ENCODE measurements at places on chromosomes 4 and X. TPM values are rescaled to one million over a fixed set of nuclear protein-coding genes. Genes with fewer than 3 reads are reported as not detected.

Gene YY2
- polyA plus RNA-seq = 1.7 TPM

Gene AKAP14
- polyA plus RNA-seq = not detected

Gene TLR10
- polyA plus RNA-seq = 0.03 TPM

Gene DDIT4L
- polyA plus RNA-seq = not detected

Gene CDKL5
- 0.08 TPM for polyA plus RNA-seq

Gene FRG2
- not detected for polyA plus RNA-seq

Gene ALPK1
- 3.8 TPM for polyA plus RNA-seq

Gene TMEM150C
- not detected for polyA plus RNA-seq

Gene MAOB
- polyA plus RNA-seq = not detected

Gene IRAK1
- polyA plus RNA-seq = 184 TPM

Gene C4orf50
- polyA plus RNA-seq = not detected

Gene NUP62CL
- polyA plus RNA-seq = 51.5 TPM
